A172 (cell line): ENCODE measurements at places on chromosomes 4 and X. TPM values are rescaled to one million over a fixed set of nuclear protein-coding genes. Genes with fewer than 3 reads are reported as not detected.

Gene GAGE12H
- total RNA-seq: not detected in 2 replicates

Gene LRIT3
- not detected in 2 replicates for total RNA-seq

Gene HERC5
- total RNA-seq: 13.1 and 14.5 TPM in 2 replicates

- peak; percentile 27 for DNase-seq
Measured at GRCh38 chr4:142535009-142535408, 311.1 kb downstream of the INPP4B start.

- DNase-seq: no peak
Measured at GRCh38 chr4:123312951-123313592, 83.5 kb upstream of the SPRY1 start.
